ENCODE measurements at places on chromosomes 4 and X. TPM values are rescaled to one million over a fixed set of nuclear protein-coding genes. Genes with fewer than 3 reads are reported as not detected.

The F11 gene
- polyA plus RNA-seq: 5.3 TPM

The EMCN gene
- polyA plus RNA-seq: 136 TPM

The PRDM5 gene
- 23.6 TPM for polyA plus RNA-seq

The WAS gene
- polyA plus RNA-seq: 2.6 TPM

The ADH1A gene
- 2.3 TPM for polyA plus RNA-seq

The NUDT10 gene
- 11.8 TPM for polyA plus RNA-seq

The LRCH2 gene
- polyA plus RNA-seq: 15.3 TPM

The FAT4 gene
- 35.3 TPM for polyA plus RNA-seq

The SATL1 gene
- polyA plus RNA-seq: 0.57 TPM

The MUC7 gene
- 0.08 TPM for polyA plus RNA-seq

The SPACA5 gene
- 0.58 TPM for polyA plus RNA-seq

The RNF150 gene
- polyA plus RNA-seq: 28.9 TPM

The ARSH gene
- polyA plus RNA-seq: not detected

The TMEM150C gene
- polyA plus RNA-seq: 34.5 TPM

The ASB11 gene
- 0.08 TPM for polyA plus RNA-seq

The L1CAM gene
- 46.9 TPM for polyA plus RNA-seq

The PF4V1 gene
- not detected for polyA plus RNA-seq

The GLUD2 gene
- polyA plus RNA-seq: 5.6 TPM

The SLC26A1 gene
- polyA plus RNA-seq: 10.0 TPM

The CBLL2 gene
- polyA plus RNA-seq: not detected

The SSX1 gene
- polyA plus RNA-seq: not detected

The PPEF2 gene
- 0.58 TPM for polyA plus RNA-seq

The PPBP gene
- polyA plus RNA-seq: 14.8 TPM

The CSAG1 gene
- not detected for polyA plus RNA-seq

The TCP11X2 gene
- 2.4 TPM for polyA plus RNA-seq

The PAGE4 gene
- polyA plus RNA-seq: 0.30 TPM

The CFP gene
- polyA plus RNA-seq: 0.85 TPM

The XAGE1A gene
- not detected for polyA plus RNA-seq

The VSIG1 gene
- polyA plus RNA-seq: 1.1 TPM

The TMEM156 gene
- polyA plus RNA-seq: 3.0 TPM

The GJB1 gene
- 39.8 TPM for polyA plus RNA-seq

The YIPF7 gene
- polyA plus RNA-seq: 0.48 TPM

The XAGE1B gene
- polyA plus RNA-seq: not detected

The ADH6 gene
- 32.0 TPM for polyA plus RNA-seq

The SSX2 gene
- not detected for polyA plus RNA-seq

The NLGN4X gene
- 11.9 TPM for polyA plus RNA-seq

The TENT5D gene
- 0.12 TPM for polyA plus RNA-seq

The ASB12 gene
- polyA plus RNA-seq: 0.53 TPM

The PPP2R2C gene
- polyA plus RNA-seq: 0.40 TPM

The SCML1 gene
- polyA plus RNA-seq: 28.8 TPM

The GLRA3 gene
- polyA plus RNA-seq: not detected

The C4orf51 gene
- not detected for polyA plus RNA-seq

The RUFY3 gene
- polyA plus RNA-seq: 212 TPM

The NWD2 gene
- polyA plus RNA-seq: 0.23 TPM

The CYP2U1 gene
- polyA plus RNA-seq: 4.7 TPM

The RAB40A gene
- polyA plus RNA-seq: 5.5 TPM

The SPANXA2 gene
- polyA plus RNA-seq: not detected

The POF1B gene
- polyA plus RNA-seq: 0.91 TPM

The SETD7 gene
- 14.4 TPM for polyA plus RNA-seq

All from left kidney (tissue), 8 donors.